ENCODE measurements at places on chromosomes 13 and 19.

DNA sequence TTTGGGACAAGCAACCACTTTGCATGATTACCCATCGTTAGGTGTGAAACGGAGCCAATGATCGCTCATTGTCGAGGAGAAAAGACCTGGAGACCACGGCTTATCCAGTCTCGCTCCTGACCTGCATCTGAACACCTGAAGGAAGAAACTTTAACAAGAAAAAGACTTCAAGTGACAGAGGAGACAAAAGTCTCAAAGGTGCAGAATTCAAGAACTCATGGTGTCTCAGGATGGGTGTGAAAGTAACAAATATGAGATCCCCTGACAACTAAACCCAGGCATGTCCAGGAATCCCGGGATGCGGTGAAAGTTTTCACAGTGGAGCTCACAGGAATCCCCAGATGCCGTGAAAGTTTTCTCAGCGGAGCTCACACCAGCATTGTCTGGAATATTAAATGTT lies 6.3 kb upstream of the ATP11A start:
- no peak for DNase-seq

- no peak for DNase-seq
These were observed 3.4 kb downstream of the TMEM145 start for GRCh38 chr19:42316223-42317211.

- peak; percentile 44 for DNase-seq
These were observed 4.8 kb upstream of the ALOX5AP start for GRCh38 chr13:30730526-30730925.

GRCh38 chr13:75437582-75438318 lies 44.2 kb downstream of the TBC1D4 start:
- no peak for DNase-seq

DNA sequence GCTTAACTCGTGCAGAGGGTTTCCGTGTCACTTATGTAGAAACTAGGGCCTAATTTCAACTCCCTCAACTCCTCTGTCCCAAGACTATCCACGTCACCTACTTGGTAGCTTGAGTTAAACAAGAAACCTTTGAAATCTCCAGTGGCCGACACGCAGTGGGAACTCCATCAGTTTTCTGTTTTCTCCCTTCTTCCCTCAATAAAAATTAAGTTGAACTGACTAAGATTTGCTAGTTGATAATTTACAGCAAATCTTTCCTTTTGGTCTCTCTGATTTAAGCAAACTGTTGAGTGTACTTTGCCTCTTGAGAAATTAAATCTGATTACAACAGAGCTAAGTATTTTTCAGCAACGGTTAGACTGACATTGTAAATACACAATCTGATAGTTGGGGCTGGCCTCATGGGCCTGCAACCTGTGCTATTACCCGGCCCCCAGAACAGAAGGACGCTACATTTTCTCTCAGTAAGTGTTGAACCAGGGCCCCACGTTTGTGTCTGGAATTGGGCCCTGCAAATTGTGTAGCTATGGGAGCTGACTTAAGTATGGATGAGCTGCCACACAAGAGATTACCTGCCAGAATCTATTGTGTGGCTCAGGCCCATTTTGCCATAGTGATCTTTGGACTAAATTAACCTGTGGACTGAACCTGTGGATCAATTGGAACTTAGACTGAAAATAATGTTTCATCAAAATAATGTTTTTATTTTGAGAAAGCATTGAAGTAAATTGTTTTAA lies 708 bp upstream of the ESD start:
- no peak for DNase-seq

DNA sequence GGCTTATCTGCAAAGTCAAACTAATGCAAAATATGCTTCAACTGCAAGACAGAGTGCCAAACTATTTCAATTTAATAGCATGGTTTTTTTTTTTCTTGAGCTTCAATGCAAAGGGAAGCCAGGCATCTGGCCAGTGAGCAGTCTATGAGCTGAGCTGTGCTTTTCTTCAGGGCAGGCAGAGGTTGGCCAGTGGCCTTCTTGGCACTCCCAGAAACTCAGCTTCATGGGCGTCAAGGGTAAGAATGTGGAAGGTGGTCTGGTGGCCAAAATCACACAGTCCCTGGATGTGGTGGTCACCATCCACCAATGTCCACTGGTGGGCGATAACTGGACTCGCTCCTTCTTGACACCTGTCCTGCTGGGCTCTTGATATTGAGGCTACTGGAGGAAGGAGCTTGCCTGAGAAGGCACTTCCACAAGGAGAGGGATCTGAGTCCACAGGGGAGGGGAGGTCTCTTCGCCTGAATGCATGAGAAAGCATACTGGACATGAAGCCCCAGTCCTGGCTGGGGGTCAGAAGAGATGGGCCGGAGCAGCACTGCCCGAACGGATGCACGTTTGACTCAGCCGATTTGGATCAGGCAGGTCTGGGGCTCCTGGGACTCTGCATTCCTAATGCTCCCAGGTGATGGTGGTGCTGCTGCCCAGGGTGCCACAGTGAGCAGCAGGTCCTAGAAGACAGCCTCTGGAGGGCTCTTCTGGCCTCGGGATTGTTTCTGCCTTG lies 17.1 kb downstream of the COL4A2 start:
- no peak for DNase-seq

DNA sequence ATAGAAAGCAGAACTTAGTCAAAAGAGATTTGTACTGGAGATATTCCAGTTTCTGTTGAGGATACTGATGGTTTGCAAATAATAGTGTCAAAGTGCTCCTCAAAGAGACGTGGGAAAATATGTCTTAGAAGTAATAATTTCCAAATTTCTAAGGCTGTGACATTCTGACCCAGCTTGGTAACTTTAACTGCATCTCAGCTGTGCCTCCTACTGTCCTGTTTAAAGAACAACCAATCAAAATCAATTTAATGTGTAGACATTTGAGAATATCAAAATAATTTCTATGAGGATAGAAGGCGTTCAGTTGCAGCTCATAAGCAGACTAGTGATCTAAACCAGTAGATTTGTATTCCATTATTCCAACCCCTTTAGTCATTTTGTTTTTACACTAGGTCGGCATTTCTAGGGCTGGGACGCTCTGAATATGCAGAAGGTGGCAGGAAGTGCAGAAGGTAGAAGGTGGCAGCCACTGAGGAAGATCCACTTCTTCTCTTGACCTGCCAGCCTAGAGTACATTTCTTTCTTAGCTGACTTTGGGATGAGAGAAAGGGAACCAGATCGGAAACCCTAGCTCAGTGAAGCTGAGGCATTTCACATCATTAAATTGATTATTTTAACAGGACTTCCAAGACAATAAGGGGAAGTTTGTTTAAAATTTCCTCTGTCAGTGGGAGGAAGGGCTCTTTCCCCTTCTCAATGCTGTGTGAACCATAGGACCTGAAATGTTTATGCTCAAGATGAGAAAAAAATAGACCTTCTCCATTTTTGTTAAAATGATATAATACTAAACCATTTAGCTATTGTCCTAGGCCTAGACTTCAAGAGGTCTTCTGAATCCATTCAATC lies 67.5 kb downstream of the COL4A1 start:
- no peak for DNase-seq

GRCh38 chr13:20069956-20070355 lies 90.9 kb downstream of the GJA3 start:
- DNase-seq = no peak

- no peak for DNase-seq
These were observed 737.4 kb downstream of the UQCRFS1 start for GRCh38 chr19:28475525-28475924.

DNA sequence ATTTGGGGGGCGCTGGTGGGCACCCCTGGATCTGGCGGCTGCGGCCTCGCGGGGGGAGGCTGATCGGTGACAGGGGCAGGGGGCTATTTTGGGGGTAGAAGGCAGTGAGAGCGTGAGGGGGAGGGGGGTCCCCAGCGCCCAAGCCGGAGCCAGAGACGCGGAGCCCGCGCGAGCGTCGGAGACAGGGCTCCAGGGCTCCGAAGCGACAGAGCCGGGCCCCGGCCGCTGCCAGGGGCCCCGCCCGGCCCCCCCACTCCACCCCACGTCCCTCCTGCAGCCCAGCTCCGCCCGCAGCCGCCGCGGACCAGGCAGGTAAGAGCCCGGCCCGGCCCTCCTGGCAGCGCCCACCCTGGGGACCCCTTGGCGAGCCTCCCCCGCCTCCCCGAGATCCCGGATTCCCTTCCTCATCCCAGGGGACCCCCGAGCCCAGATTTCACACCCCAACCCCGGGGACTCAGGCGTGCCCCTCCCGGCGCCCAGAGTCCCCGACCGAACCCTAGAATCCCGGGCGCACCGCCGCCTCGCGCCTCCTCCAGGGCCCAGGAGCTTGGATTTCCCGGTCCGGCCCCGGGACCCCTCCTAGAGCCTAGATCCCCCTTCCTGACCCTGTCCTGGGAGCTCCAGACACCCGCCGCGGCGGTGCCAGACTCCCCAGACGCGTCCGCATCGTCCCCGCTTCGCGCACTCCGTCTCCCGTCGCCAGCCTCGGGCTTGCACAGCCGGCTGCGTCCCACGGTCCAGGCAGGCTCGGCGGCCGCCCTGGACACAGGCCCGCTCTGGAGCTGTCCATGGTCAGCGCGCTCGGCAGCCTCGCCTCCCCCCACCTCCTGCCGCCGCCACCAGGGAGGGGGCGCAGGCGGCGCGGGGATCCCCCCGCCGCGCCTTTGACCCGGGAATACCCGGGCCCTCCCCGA lies at the start of gene PPFIA3:
Gene PPFIA3, plus strand, starts transcription at position 134 of the 914 bp plus-strand sequence. CDS start 8,330 bp downstream, outside the sequence.
- DNase-seq = peak; percentile 63

GRCh38 chr13:36480726-36481427 lies 48.6 kb downstream of the CCNA1 start:
- no peak for DNase-seq

DNA sequence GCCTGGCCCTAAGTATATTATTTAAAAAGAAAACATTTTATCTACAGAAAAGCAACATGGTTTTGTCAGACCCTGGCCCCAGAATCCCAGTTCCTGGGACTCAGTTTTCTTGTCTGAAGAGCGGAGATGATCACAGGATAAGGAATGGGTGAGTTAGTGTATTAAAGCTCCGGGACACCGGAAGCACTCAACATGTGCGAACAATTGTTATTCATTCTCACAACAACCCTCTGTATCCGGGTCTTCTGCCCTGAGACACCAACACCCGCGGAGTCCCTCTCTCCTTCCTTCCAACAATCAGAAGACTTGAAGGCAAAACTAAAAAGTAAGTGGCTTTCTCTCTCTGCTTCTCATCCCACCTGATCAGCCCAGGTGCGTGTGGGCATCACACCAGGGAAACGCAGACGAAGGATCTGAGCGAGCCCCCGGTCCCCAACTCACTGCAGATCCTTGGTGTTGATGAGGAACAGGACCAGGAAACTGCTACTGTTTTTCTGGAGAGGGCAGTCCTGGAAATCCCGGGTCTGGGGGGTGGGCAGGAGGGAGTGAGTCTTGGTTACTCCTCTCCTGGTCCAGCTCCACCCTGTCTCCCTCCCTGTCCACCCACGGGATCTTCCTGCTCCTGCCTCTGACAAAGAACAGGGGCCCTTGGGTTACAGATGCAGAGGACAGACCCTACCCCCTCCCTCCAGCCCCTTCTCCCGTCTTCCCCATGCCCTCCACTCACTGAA lies 2.0 kb downstream of the GPR108 start:
- no peak for DNase-seq

DNA sequence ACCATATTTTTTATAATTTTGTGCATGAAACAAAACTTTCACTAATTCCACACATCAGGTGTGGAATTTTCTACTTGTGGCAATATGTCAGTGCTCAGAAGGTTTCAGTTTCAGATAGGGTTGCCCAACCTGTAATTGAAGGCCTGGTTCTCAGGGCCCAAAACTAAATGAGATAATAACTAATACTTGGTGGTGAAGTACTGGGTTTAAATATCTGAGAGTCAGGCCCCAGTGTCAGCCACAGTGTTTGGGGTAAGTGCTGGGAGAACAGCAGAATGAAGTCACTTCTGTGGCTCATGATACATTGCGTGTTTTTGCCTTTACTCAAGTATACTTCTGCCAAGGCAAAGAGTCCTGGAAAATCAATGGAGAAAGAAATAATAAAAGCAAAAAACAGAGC lies 5.6 kb downstream of the SAFB start:
- DNase-seq = no peak

DNA sequence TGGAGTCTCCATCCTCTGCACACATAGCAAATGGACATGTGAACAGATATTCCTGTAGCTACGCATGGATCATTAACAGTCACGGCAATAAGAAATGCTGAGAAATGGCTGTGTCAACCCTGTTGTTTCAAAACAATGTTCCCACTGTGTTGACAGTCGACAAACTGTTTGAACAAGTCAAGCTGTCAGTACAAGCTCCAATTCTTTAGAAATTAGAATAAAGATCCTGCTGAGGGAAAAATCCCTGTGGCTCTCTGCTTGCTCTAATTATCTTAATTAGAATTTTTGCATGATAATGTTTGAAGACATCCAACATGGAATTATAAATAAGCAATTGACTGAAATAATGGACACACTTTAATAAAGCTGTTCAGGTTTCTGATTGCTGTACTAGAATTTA lies 37.9 kb upstream of the CPB2 start:
- DNase-seq = no peak

DNA sequence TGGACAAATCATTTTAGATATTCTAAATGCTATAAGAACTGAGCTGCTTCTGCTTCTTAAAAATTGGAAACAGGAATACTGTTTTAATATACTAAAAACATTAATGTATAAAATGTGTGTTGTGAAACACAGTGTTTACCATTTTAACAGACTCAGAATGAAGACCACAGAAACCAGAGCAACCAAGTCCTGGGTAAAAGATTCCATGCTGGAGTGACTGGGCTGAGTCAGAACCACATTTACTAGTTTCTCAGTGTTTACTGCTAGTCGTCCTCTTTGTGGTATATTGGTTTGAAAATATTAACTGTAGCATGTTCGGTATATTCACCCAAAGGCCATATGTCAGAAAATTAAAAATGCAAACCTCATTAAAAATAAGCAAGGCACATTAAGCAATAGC lies 31.9 kb downstream of the ANKRD10 start:
- DNase-seq = no peak

- DNase-seq = no peak
These were observed 310.6 kb downstream of the DCT start for GRCh38 chr13:94168783-94169453.

DNA sequence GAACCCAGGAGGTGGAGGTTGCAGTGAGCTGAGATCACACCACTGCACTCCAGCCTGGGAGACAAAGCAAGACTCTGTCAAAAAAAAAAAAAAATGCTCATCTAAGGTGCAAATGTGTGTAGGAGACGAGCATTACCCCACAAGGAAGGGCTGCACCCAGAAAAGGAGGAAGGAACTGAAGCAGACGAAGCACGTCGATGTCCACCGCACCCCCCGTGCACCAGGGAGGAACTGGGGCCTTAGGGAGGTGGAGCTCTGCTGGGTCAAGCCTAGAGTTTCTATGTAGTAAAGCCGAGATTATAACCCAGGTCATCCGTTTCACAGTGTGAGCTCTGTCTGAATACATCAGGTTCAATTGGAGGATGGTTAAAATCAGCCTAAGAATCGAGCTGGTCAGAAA lies 1.1 kb downstream of the VSTM1 start:
- DNase-seq = no peak
